Motor neuron (in vitro differentiated cells): ENCODE measurements at places on chromosomes 12 and 14. TPM values are rescaled to one million over a fixed set of nuclear protein-coding genes. Genes with fewer than 3 reads are reported as not detected.

TMEM63C gene
- 18.8 and 21.3 TPM in 2 replicates for total RNA-seq

SLC6A12 gene
- 8.1 and 14.8 TPM in 2 replicates for total RNA-seq

TMEM179 gene
- total RNA-seq = 0.48 and 0.87 TPM in 2 replicates

CAPZA3 gene
- not detected in 2 replicates for total RNA-seq

TRPV4 gene
- total RNA-seq = 2.9 and 4.2 TPM in 2 replicates

GZMB gene
- not detected in 2 replicates for total RNA-seq

SPX gene
- total RNA-seq = 0.31 TPM in 2 replicates

AKAP3 gene
- 4.8 and 5.2 TPM in 2 replicates for total RNA-seq

VDR gene
- 0.45 and 0.64 TPM in 2 replicates for total RNA-seq

RPGRIP1 gene
- total RNA-seq = 0.33 and 0.92 TPM in 2 replicates

TTC9 gene
- total RNA-seq = 2.1 and 2.7 TPM in 2 replicates

PPTC7 gene
- total RNA-seq = 6.5 and 9.4 TPM in 2 replicates

LRP1-AS gene
- 1.4 TPM in 1 of 2 replicates, not detected in the other for total RNA-seq

SLC10A1 gene
- 0.75 and 0.87 TPM in 2 replicates for total RNA-seq

CISTR gene
- not detected in 2 replicates for total RNA-seq
